ENCODE measurements at places on chromosomes 16 and 17.
A peak's percentile ranks its signal among the peaks of the same experiment; 100 is the strongest.

- DNase-seq, result no peak
Observed at GRCh38 chr16:56825826-56826225, 39.2 kb upstream of the SLC12A3 start.

DNA sequence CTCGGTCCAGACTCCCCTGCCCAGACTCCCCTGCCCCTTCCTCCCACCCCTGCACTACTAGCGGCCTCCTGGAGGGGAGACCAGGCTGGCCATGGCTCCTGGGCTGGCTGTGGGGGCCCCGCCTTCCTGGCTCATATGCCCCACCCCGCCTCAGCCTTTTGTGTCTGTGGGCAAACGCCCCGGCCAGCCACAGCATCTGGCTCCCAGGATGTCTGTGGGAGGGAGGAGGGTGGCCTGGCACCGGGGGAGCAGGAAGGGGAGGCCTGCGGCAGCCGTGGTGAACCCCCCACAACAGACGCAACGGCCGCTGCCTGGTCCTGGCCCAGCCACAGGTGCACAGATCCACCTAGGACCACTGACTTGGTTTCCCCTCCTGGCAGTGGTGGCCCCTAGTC, 32.9 kb downstream of the BAHCC1 start:
- peak; percentile 64 for DNase-seq

DNA sequence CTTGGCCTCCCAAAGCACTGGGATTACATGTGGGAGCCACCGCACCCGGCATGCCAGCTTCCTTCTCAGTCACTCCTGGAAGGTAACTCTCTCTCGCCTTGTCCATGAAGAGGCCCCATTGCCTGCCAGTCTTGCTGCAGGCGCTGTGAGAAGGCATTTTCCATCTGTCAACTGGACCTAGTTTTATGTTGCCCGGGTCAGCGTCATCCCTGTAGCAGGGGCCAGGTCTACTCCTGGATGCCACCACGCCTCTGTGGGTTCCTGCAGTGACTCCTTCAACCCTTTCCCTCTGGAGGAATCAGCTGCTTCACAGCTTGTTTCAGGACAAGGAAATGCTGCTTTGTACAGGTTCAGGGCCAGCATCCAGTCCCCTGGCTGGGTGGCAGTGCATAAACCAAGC, 2.6 kb upstream of the NLRC3 start:
- no peak for DNase-seq

DNA sequence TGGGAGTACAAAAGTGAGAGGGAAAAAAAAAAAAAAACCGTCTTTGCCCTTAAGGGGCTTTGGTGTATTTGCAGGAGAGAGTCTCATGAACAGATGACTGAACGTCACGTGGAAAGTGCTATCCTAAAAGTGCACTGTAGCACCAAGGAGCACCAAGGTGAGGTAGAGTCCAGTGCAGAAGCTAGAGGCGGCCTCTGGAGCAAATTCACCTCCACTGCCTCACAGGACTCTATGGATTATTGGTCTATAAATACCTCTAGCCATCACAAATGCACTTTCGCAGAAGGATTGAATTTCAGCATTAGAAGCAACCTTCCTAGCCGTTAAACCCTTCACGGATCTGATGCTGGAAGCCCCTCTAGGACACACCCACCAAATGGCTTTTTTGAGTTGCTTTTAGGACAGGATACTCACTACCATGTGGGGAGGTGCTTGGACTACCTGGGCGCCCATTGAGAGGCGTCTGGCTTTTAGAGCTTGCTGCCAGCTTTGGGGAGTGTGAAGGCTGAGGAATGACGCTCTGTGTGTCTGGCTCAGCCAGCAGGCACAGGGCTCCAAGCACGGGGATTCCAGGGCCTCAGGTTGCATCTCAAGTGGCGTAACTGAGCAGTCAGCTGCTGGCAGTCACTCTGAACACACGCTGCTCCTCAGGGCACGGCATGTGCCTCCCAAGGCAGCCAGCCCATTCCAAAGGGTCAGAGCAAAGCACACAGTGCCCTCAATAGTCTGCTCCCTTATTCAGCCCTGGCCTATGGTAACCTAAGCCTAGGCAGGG, 52.7 kb downstream of the CDRT4 start:
- DNase-seq, result no peak

DNA sequence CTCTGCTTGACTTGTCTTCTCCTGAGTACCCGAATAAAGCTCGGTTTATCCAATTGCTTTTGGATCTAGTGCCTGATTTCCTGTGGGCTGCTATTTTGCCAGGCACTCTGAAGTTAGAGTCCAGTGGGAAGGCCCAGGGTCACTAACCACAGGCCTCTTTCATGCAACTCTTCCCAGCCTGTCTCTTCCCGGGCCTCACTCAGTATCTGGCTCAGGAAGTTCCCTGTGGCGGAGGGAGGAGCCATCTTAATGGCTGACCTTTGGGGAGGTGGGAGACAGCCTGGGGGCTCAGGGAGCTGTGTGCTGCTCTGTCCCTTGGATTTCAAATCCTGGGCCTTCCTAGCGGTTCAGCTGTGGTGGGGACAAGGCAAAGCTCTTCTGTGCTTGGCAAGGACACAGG, 328.5 kb downstream of the SLC39A11 start:
- no peak for DNase-seq

DNA sequence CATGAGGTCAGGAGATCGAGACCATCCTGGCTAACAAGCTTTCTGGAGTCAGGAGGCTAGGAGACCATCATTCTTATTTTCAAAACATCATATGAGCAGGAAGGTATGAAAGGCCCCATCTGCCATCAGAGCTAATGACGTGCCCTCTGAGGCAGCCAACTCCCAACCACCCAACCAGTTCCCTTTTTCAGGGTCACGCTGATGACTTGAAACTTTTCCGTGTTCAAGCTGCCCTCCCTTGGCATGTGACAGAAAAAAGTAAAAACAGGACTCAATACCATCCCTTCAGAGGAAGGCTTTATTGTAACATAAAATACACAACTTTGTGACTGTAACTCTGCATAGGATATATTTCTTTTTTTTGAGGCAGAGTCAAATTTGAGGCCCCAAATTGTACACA, 4.6 kb upstream of the GHDC start:
- no peak for DNase-seq

- DNase-seq, result no peak
Observed at GRCh38 chr16:55398762-55399161, 74.8 kb downstream of the IRX6 start.

- DNase-seq, result peak; percentile 33
Observed at GRCh38 chr17:74307984-74308773, 17.8 kb upstream of the KIF19 start.

DNA sequence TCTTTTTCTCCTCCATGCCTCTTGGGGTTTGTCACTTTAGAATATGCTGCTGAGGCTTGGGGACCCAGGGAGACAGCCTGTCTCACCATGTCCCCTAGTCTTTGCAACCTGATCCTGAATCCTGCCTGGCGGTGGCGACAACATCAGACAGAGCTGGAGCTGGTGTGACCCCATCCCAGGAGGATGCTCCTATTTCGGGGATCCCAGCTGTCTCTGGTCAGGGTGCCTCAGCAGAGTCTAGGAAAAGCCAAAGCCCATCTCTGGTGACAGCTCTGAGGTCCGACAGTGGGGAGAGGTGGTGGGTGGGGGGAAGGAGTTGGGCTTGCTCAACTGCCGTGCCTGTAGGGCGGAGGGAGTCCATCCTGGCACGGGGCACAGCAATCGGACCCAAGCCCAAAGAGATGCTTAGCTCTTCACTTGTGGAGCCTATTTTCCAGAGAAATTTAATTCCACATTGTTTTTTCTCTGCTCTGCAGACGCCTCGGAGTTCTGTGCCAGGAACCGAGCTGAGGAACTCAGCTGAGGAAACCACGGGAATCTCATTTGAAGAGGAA, 10.3 kb upstream of the TNS4 start:
- DNase-seq, result no peak

DNA sequence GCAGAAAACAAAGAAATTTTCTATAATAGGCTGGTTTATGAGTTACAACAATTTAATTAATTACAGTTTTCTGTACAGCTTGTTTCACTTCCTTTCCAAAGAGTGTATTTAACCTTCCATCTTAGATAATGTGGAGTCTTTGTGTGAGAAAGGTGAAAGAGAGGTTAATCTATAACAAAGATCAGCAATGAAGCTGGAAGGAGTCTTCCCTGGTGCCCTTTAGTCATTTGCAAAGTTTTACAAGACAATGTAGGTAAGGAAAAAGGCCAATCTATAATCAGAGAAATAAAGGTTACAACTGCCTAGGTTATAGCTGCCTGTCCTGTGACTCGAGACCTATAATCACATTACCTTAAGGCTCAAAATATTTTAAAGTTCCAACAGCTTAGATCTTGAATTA, 142.0 kb downstream of the ZNF18 start:
- no peak for DNase-seq

GRCh38 chr17:44778656-44779210, 19.9 kb downstream of the ADAM11 start:
- DNase-seq, result no peak

GRCh38 chr16:50611995-50612848, 64.0 kb downstream of the NKD1 start:
- no peak for DNase-seq

DNA sequence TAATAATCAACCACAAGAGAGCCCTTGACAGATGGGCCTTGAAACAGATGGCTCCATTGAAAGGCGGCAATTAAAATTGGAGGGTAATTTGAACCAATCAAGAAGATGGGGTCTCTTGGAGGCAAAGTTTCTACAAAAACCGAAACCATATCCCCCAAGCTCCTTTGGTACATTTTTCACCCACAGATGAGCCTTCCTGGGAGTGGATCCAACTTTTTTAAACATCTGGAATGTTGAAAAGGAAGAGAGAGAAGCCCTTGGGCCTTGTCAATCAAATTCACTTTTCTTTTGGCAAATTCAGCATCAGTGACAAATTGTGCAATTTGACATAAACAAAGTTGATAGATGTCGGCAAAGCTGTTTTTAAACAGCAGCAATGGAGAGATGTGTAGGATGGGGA, 13.2 kb upstream of the NUP93 start:
- DNase-seq, result no peak

- DNase-seq, result no peak
Observed at GRCh38 chr17:39132192-39132610, 19.2 kb downstream of the PLXDC1 start.

GRCh38 chr17:55829995-55830612, 79.3 kb downstream of the PCTP start:
- DNase-seq, result no peak

DNA sequence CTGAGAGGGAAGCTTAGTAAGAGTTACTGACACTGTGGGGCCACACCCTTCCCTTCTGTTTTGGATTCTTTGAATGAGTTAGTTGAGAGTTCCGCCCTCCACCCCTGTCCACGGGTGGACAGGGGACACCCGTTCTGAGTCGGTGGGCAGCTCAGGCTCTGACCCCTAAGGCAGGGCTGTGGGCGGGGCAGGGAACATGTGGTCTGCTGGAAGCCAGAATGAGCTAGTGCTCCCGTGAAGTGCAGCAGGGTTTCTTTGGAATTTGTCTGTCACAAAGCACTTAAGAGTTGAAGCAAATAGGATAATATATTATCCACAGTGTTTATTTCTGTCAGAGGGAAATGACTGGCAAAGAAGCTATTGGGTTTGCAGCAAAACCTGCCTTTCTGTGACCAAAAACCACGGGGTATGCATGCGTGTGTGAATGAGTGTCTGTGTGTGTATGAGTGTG, 90.1 kb downstream of the CLEC16A start:
- DNase-seq, result no peak

- no peak for DNase-seq
Observed at GRCh38 chr17:61799812-61800484, 63.4 kb downstream of the BRIP1 start.

DNA sequence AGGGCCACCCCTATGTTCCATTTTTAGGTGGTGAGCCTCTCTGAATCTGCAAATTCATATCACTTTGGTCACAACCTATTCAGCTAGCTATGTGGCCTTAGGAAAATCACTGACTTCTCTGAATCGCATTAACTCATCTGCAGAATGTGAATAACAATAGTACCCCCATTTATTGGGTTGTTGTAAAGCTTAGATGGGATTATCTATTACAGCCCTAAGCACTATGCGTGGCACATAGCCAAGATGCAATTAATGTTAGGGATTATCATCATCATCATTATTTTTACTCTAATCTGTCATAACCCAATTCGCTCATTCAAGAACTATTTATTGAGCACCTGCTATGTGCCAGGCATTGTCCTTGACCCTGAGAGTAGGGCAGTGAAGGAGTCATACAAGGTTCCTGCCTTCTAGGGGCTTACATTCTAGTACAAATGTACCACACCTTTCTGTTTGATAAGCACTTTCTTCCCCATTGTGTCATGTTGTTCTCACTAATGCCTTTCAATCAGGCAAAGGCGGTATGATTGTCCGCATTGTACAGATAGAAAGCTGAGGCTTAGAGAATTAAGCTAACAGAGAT, 38.5 kb downstream of the CHD9 start:
- no peak for DNase-seq

- DNase-seq, result no peak
Observed at GRCh38 chr16:74169066-74169465, 127.5 kb upstream of the PSMD7 start.

Data from KG1 (cell line).